ENCODE measurements at places on chromosomes 2 and 18.

- no peak overlapping the region for H3K4me3 ChIP-seq
- H3K4me1 ChIP-seq = no peaks in the 10 kb centered on the region
- peak; percentile 7 for DNase-seq
- H3K27me3 ChIP-seq = peaks cover 4% of the 10 kb centered on the region
- H3K36me3 ChIP-seq = no peaks in the 10 kb centered on the region
- no peak overlapping the region for H3K27ac ChIP-seq
Observed at GRCh38 chr2:165009466-165009865, 54.1 kb upstream of the SLC38A11 start.

GRCh38 chr2:233031556-233032500 is 644 bp upstream of the NEU2 start:
- no peak overlapping the region for H3K27ac ChIP-seq
- peaks cover 3% of the 10 kb centered on the region for H3K27me3 ChIP-seq
- DNase-seq = no peak
- no peaks in the 10 kb centered on the region for H3K36me3 ChIP-seq
- no peak overlapping the region for H3K4me3 ChIP-seq

GRCh38 chr2:139369423-139370409 is 589.5 kb upstream of the NXPH2 start:
- H3K4me3 ChIP-seq = no peak overlapping the region
- no peaks in the 10 kb centered on the region for H3K27me3 ChIP-seq
- no peak overlapping the region for H3K27ac ChIP-seq

DNA sequence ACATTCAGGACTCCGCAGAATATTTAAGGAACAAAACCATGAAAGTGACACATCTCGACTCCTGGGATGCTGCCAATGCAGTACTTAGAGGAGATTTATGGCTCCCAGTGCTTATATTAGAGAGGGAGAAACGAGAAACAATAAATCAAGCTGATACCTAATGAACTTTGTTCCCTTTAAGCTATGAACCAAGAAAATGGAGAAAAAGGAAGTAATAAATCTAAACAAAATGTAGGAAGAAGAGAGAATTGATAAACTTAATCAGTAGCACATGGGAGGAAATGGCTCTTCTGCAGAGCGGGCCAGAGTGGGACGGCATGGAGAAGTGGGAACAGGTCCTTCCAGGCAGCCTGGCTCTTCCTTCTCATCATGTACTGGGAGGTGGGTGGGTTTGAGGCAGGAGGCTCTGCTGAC is 42.7 kb downstream of the NPPC start:
- no peaks in the 10 kb centered on the region for H3K4me1 ChIP-seq
- H3K4me3 ChIP-seq = no peak overlapping the region
- DNase-seq = no peak
- H3K27me3 ChIP-seq = peaks cover 34% of the 10 kb centered on the region
- H3K27ac ChIP-seq = no peak overlapping the region

- no peak for DNase-seq
- H3K4me3 ChIP-seq = no peak overlapping the region
- H3K27ac ChIP-seq = no peak overlapping the region
Observed at GRCh38 chr2:149572102-149572953, 15.2 kb downstream of the MMADHC start.

GRCh38 chr2:229521576-229521975 is 192.8 kb downstream of the DNER start:
- no peaks in the 10 kb centered on the region for H3K4me1 ChIP-seq
- no peaks in the 10 kb centered on the region for H3K36me3 ChIP-seq
- H3K27ac ChIP-seq = no peak overlapping the region
- H3K4me3 ChIP-seq = no peak overlapping the region

GRCh38 chr2:54455563-54456361 is at the start of gene SPTBN1:
Gene SPTBN1, plus strand, starts transcription at chr2:54456327. Its CDS starts 70,092 bp downstream, at chr2:54526419.
- H3K36me3 ChIP-seq = no peaks in the 10 kb centered on the region
- no peaks in the 10 kb centered on the region for H3K27me3 ChIP-seq
- peak; percentile 90 for DNase-seq
- H3K27ac ChIP-seq = peak within 1 kb of the TSS; percentile 72

DNA sequence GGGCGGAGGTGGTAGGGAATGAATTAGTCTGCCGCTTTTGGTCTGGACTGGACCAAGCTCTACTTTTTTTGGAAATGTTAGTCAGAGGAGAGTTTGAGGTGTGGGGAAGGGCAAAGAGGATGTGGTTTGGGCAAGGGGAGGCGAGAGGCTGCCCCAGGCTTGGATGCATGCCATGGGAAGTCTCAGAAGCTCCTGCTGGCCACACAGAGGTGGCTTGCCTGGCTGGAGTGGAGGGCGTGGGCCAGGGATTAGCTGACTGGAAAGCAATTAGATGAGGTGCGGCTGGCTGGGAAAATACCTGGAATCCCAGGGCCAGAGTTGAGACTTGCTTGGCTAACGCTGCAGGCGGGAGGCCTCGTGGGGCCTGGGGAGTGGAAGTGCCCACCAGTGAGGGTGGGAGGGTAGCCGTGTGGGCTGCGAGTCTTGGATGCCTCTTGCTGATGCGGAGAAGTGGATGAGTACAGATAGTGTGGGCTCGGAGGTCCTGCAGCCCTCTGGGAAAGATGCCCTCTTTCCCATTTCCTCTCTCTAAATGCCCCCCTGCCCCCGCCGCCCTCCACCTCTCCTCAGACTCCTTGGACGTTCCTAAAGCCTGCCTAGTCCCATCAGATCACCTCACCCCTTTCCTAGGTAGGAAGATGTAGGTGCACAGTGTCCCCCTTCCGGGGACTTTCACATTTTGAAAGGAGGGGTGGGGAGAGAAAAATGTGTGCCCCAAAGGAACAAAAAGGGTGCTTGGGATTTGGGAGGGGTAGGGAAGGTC is 117.6 kb downstream of the SMAD7 start:
- H3K4me1 ChIP-seq = peaks cover 24% of the 10 kb centered on the region
- H3K4me3 ChIP-seq = no peak overlapping the region
- H3K27ac ChIP-seq = peak overlapping the region; percentile 9
- DNase-seq = peak; percentile 67

- 0 out of 2 replicates have a peak overlapping the region, but pooled peaks have one; percentile 1 for H3K27ac ChIP-seq
- peaks cover 8% of the 10 kb centered on the region for H3K4me1 ChIP-seq
- H3K36me3 ChIP-seq = no peaks in the 10 kb centered on the region
- no peaks in the 10 kb centered on the region for H3K27me3 ChIP-seq
Observed at GRCh38 chr18:23779696-23780303, 90.5 kb downstream of the LAMA3 start.

DNA sequence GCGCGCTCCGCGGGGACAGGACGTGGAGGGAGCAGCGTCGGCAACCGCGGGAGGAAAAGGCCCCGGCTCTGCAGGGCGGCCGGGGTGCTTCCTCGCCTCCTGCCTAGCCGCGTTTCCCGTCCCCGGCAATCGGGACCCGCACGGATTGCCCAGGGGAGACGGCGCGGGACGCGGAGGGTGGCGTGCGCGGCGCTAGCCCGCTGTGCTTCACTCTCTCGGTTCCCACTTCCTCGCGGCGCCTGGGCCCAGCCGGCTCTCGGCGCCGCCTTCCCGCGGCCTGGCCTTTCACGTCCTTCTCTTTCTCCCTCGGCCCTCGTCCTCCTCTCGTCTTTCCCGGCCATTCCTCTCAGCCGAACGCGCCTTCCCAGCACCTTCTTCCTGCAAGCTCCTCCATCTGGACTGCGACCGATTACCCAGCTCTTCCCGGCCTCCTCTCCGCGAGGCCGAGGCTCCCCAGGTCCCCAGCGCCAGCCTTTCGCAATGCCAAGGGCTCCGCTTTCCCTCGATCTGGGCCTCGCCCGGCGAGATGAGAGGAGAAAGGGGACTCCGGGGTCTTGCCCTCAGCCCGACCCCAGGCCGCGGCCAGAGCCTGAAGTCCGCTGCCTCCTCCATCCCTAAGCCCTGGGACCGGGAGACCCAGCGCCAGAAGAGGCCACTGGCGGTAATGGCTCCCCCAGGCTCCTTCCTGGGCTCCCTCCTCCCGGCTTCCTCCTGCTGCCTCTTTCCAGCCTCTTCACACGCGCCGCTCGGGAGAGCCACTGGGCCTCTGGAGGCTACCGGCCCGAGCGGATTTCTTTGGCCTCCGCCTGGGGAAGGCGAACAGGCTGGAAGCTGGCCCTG is 34.3 kb upstream of the ATP6V1B1 start:
- DNase-seq = peak; percentile 34
- peaks cover 4% of the 10 kb centered on the region for H3K4me1 ChIP-seq
- no peaks in the 10 kb centered on the region for H3K36me3 ChIP-seq
- H3K4me3 ChIP-seq = peak overlapping the region; percentile 58

GRCh38 chr2:191325651-191326365 is 80.6 kb downstream of the MYO1B start:
- peaks cover 10% of the 10 kb centered on the region for H3K36me3 ChIP-seq
- no peak for DNase-seq
- no peaks in the 10 kb centered on the region for H3K27me3 ChIP-seq
- H3K4me3 ChIP-seq = no peak overlapping the region
- H3K27ac ChIP-seq = no peak overlapping the region
- peaks cover 13% of the 10 kb centered on the region for H3K4me1 ChIP-seq

GRCh38 chr2:174246944-174247381 is 1.4 kb downstream of the OLA1 start:
- H3K4me3 ChIP-seq = no peak overlapping the region
- DNase-seq = no peak
- H3K27ac ChIP-seq = no peak overlapping the region
- H3K4me1 ChIP-seq = no peaks in the 10 kb centered on the region

DNA sequence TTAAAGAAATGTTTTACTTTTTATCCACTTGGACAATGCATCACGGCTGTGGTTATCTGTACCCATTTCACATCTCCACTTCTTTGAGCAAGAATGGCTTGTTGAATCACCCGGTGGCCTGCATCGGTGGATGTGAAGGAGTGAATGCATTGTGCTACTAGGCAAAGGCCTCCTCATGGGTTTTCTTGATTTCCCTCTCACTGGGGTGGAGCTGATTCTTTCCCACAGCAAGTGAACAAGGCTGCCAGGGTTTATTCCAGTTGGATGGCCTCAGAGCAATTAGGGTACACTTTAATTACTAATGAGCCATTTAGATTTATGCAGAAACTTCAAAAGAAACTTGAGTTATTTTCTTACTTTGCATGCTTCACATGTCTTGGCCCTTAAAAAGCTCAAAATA is 387.1 kb downstream of the RND3 start:
- H3K27me3 ChIP-seq = no peaks in the 10 kb centered on the region
- H3K36me3 ChIP-seq = no peaks in the 10 kb centered on the region
- H3K4me3 ChIP-seq = no peak overlapping the region
- no peak overlapping the region for H3K27ac ChIP-seq

- no peaks in the 10 kb centered on the region for H3K27me3 ChIP-seq
- H3K27ac ChIP-seq = no peak overlapping the region
- peak; percentile 4 for DNase-seq
- no peaks in the 10 kb centered on the region for H3K4me1 ChIP-seq
- H3K4me3 ChIP-seq = no peak overlapping the region
Observed at GRCh38 chr2:88212251-88212790, 42.2 kb downstream of the THNSL2 start.

- DNase-seq = no peak
- H3K4me1 ChIP-seq = no peaks in the 10 kb centered on the region
- H3K27ac ChIP-seq = no peak overlapping the region
- H3K36me3 ChIP-seq = no peaks in the 10 kb centered on the region
- no peak overlapping the region for H3K4me3 ChIP-seq
Observed at GRCh38 chr18:29556070-29556469, 1379.1 kb upstream of the CDH2 start.

DNA sequence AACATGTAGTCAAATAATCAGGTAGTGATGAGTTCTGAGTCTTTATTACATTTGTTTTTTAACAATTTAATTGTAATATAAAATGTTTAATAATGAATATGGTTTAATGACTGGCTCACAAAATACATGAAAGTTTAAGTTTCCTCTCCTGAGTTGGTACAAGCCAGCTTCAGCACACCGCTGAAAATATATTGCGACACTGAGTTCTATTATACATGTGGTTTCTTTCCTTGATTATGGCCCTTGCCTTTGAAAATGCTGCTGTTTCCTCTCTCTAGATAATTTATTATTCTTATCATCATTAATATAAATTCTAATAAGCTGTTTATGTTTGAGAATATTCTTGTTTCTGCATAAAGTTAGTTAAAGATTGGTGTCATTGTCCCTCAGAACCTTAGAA is 249.3 kb downstream of the PARD3B start:
- H3K4me1 ChIP-seq = peaks cover 10% of the 10 kb centered on the region
- no peaks in the 10 kb centered on the region for H3K36me3 ChIP-seq
- H3K4me3 ChIP-seq = no peak overlapping the region
- H3K27me3 ChIP-seq = no peaks in the 10 kb centered on the region

GRCh38 chr2:222318026-222318711 is 19.4 kb upstream of the PAX3 start:
- peak; percentile 52 for DNase-seq
- no peaks in the 10 kb centered on the region for H3K36me3 ChIP-seq
- peak overlapping the region; percentile 17 for H3K4me3 ChIP-seq

DNA sequence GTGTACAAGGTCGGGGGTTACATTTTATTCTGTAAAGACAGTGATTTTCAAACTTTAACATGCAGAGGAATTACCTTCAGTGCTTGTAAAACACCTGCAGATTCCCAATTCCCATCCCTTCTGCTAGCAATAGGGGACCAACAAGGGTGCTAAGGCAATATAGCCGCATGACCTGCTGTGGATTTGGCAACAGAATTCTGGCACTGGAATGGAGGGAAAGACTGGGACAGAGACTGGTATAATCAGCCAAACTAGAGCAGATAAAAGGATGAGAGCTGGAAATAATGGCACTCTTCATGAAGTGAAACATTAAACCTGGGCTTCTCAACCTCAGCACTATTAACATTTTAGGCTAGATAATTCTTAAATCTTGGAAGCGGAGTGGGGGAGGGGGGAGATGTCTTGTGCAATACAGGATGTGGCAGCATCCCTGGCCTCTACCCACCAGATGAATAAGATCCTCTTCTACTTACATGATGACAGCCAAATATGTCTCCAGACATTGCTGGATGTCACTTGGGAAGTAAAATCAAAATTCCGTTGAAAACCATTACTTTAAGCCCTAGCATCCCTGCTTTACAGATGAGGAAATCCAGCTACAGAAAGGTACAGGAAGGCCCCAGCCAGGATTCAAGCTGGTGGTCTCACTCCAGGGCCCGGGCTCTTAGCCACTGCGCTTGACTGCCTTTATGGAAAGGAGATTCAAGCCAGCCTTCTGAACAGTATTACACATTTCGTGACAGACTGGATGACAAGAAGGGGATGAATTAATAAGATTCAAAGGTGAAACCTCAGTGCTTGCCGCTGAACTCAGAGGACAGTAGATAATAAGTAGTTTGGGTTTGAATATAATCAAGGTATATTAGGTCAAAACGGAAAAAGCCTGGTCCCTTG is 1.7 kb downstream of the EVA1A start:
- no peaks in the 10 kb centered on the region for H3K36me3 ChIP-seq
- H3K4me1 ChIP-seq = peaks cover 15% of the 10 kb centered on the region
- DNase-seq = peak; percentile 41
- peak overlapping the region; percentile 30 for H3K27ac ChIP-seq
- 0 out of 2 replicates have a peak overlapping the region, but pooled peaks have one; percentile 9 for H3K4me3 ChIP-seq

Measured in IMR-90 (cell line).